ENCODE measurements at places on chromosomes 6 and 20.

DNA sequence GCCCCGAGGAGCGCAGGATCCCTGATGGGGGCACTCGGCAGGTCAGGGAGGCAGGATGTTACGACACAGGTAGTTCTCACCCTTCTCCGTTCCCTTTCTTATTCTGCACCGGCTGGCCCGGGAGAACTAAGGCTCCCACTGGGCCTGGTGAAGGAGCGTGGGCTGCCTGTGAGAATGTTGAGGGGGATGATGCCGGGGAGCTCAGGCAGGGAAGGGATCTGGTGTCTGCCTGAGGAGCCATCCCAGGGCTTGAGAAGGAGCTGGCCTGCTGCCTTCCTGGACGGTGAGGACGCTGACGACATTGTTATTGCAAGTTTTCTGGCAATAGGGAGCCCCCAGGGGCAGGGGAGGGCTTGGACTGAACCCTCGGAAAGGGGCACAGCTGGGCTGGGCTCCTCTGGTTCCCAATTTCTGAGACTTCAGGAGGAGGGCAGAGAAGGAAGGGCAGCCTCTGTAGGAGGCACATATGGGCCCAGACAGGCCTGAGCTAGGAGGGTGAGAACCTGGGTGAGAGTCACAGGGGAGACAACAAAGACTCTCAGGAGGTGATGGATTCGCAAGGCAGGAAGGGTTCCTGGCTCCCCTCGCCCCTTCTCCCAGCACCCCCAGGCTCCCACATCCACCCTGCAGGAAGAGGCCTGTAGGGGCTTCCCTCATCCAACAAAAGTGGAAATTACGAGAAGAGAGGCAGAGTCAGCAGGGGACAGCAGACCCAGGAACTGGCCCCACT lies 32.8 kb downstream of the CYP21A2 start:
- DNase-seq, result no peak

- DNase-seq, result no peak
Measured at GRCh38 chr20:6501061-6501460, 266.4 kb upstream of the BMP2 start.

DNA sequence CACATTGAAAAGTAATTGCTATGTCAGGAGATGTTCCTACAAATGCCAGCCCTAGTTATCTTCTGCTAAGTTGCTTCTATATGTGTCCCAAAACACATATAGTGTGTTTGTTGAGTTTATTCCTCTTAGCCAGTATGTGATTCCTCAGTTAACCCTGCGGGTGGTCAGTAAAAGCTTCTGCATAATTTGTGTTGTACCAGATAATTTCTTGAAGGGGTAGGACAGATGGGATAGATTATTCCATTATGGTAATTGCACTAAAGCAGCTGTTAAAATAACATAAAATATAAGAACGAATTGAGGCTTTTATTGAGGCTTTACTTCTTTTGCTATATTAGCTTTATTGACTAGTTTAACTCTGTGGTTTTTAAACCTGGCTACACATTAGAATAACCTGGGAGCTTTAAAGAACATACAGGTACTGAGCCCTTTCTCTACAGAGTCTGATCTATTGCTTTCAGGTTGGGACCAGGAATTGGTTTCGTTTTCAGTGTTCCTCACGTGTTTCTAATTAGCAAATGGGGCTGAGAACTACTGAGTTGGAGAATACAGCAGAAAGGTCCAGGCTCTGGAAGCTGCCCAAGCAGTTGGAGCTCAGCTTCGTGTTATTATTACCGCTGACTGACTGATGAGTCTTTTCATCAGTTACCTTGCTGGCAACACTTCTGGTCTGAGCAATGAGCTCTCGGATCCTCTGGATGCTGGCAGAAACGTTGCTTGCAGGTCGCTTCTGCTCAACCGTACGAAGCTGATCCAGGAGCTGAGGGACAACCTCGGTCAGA lies 56.9 kb downstream of the FAM229B start:
- no peak for DNase-seq

DNA sequence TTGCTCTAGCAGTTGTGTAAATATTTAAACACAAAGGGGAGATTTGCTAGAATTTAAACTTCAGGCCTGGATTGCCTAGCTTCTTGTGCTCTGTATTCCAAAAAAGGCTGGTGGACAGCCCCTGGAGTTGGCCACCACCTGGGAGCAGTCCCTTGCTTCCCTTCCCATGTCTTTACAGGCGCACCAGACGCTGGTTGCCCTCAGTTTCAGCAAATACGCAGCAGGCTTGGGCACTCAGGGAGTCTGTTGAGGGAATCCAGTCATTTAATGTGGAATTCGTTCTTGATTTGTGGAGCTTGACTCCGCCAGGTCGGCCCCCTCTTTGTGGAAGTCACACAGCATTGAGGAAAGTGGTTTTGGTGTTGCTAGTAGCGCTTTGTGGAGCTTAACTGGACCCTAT lies 156.8 kb downstream of the DTNBP1 start:
- no peak for DNase-seq

DNA sequence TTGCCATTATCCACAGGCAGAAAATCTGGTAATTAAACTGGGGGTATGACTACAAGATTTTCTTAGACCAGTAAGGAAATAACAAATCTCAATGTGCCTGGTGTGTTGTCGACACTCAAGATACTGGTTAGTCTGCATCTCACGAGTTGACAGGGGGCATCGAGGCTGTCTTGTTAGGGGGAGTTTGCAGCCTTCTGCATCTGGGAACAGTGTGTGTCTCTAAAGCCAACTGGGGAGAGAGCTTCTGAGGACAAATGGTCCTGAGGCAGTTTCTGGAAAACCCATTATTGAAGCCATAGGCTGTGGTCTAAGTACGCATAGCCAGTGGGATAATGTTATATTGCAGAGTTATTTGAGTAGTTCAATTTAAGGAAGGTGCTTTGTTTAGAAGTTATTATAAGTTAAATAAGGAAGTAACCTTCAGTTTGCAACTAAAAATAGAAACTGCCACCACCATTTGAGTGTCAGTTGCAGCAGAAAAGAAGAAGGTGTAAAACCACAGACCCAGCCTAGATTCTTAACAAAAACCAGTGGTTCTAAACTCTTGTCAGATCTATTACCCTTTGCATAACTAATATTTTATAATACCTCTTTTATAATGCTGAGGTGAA lies 15.4 kb upstream of the MAPK13 start:
- no peak for DNase-seq

DNA sequence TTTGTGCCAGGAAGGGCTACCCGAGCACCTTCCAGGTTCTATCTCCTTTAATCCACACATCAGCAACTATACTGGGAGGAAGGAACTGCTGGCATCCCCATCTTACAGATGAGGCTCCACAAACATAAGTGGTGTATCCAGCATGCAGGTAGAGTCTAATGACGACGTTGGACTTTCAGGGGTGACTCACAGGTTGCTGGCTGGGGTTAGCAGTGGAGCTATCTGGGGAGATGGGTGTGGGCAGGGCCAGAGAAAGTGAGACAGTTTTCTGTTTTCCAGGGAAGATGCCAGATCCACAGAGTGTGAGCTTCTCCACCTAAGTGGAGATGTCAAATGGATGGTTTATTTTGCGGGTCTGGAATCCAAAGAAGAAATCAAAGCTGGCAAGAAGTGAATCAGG lies 31.8 kb downstream of the CDH22 start:
- no peak for DNase-seq

DNA sequence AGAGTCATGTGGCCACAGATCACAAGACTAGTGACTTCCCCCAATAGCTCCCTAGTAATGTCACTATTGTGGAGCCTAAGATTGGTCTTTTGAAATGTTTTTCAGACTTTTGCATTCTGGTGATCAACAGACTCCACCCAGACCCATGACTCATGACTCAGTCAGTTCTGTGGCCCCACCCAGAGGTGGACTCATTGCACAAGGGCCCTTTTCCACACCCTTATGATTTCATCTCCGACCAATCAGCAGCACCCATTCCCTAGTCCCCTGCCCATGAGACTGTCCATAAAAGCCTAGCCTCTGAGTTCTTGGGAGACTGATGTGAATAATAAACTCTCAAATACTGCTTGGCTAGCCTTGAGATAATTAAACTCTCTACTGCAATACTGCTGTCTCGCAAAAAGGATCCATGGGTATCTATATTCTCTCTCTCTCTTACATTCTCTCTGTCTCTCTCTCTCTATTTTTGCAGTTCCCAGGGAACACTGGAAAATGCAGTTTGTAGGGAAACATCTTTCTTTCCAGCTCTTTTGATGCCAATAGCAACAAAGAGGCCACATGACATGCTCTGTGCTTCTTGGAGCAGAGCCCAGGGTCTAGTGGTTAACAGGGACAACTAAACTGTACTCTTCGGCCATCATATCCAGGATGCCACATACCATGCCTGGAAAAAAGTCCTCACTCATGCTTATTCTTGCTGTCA lies 71.3 kb upstream of the IYD start:
- DNase-seq, result no peak

GRCh38 chr20:11158146-11158545 lies 484.3 kb upstream of the JAG1 start:
- no peak for DNase-seq

DNA sequence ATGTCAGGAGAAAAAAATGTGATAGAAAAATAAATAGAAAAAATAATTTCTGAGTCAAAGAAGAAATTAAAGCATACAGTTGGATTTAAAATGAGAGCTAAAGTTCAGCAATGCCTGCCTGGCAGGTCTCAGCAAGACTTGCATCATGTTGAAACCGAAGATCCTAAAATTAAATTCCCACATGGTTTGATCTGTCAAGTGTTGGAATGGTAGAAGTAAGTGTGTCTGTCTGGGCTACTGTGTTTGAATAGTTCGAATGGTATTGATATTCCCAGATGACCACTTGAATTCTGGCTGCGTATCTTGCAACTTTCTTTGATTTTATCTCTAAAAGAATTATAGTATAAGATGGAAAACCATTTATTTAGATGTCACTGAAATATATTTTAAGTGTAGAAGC lies 1349.6 kb downstream of the EPHA7 start:
- DNase-seq, result no peak

DNA sequence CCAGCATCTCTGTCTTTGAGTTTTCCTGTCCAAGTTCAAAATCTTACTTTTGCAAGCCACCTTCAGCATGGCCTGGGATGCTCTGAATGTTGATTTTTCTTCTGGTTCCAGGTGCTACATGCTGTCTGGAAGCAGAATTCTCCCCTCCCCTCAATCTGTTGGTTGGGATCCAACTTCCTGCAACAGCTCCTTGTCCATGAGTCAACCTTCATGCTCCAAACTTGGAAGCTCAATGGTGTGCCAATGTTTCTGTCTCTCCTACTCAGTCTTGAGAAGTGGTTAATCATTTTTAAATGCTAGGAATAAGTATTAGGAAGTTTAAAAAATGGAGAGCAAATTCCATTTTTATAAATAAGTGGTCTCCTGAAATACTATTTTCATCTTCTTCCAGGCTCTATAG lies 33.2 kb upstream of the PLEKHG1 start:
- DNase-seq, result no peak

DNA sequence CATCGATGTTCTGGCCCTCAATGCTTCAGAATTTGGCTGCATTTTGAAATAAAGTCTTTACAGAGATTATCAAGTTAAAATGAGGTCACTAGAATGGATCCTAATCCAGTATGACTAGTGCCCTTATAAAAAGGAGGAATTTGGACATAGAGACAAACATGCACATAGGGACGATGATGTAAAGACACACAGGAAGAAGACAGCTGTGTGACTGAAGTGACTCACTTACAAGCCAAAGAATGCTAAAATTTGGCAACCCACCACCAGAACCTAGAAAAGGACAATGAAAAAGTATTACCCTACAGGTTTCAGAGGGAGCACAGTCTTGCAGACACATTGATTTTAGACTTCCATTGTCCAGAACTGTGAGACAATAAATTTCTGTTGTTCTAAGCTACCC lies 322.8 kb upstream of the GJE1 start:
- DNase-seq, result no peak

DNA sequence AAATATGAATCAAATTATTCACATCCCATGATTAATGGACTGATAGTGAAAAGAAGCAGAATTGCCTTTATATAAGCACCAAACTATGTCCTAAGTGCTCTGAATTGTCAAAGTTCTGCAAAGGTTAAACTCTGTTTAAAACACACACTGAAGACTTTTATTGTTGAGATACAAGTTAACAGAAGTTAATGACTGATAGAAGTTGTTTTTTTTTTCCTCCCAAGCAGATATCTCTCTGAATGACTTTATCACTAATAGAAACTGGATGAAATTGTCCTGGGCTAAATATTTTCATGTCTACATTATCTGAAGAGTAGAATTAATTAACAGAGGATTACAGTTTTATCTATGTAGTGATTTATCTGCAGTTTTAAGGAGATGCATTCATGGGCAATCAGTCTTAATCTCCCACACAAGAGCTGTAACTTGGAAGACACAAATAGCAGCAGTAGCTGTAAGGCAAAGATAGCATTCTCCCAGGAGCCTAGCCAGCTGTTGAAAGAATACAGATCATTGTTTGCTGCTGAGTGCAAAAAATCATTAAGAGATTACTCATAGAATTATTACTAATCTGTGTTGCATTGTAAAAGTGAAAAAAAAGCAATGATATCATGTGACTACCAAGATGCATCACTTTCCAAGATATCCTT lies 49.9 kb downstream of the BMP5 start:
- DNase-seq, result no peak

GRCh38 chr6:3306848-3307247 lies 48.1 kb downstream of the PSMG4 start:
- no peak for DNase-seq

DNA sequence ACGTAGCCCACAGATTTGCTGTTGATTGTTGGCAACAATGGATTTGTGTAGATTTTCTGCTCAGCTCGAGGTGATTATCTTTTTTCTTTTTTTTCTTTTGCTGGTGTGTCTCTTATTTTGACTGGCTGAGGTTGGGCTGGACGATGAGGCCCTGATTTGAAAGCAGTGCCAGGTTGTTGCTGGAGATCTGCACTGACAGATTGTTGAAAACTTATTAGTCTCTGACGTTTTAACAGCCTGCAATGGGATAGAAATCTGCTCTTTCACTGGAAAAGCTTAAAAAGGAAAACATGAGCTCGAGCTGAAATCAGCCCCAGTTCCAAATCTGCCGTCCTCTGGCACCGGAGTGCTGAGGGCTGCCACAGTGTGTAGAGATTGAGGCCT lies 87.7 kb downstream of the PDE7B start:
- DNase-seq, result no peak

- DNase-seq, result no peak
Measured at GRCh38 chr6:24614648-24615047, 31.3 kb downstream of the KIAA0319 start.

DNA sequence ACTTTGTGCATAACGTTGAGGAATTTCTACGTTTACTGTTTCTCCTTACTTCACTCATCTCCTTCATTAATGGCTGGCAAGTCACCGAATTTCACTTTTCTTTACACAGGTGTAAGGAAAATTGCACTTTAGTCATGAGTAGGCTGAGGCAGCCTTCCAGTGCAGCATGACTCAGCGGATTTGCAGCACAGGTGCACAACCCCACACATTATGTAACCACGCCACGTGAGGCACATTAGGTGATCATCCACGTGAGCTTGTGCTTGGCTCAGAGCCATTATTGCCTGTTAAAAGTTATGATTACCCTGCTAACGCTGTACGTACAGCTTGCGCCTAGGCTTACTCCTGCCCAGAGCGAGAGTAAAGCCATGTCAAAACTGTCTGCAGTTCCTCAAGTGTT lies 158.8 kb downstream of the NKAIN2 start:
- DNase-seq, result no peak
